ENCODE measurements at places on chromosomes 5 and 9.

DNA sequence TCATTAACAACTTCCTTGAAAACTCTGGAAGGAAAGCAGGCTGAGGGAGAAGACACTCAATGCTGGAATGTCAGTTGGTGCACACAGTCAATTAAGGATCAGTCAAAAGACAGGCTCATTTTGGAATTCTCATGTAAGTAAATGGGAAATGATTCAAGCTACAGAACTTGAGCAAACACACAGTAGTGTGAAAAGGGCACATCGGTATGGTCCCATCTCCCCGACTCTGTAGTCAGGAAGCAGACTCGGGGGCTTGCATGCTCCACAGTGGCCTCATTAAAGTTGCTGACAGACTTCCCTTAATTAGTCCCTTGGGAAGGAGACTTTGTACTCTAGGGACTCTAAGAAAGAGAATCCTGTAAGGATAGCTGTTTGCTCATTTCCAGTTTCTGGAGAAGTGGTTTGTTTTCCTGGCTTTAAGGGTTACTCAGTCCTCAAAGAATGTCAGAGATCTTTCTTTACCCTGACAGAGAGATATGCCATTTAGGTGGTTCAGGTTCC lies 339.2 kb downstream of the ADAMTS6 start:
- peak; percentile 13 for DNase-seq

DNA sequence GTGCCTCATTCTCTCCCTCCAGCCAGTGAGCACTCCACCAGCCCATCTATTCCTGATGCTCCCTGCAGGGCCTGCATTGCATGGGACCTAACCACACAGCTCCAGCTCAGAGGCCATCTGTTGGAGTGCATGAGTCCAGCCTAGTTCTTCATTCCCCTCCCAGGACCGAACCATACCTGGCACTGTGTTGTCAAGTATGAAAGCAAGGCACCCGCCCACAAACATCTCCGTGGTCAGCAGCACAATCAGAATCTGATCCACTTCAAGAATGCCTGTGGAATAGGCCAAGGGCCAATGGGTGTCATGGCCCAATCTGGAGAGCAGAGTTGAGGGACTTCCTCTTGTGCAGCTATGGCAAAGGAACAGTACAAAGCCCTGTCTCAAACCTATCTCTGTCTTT lies 5.9 kb downstream of the SLC23A1 start:
- no peak for DNase-seq

- DNase-seq: peak; percentile 5
These were observed 52.3 kb downstream of the SLF1 start for GRCh38 chr5:94670726-94671125.

DNA sequence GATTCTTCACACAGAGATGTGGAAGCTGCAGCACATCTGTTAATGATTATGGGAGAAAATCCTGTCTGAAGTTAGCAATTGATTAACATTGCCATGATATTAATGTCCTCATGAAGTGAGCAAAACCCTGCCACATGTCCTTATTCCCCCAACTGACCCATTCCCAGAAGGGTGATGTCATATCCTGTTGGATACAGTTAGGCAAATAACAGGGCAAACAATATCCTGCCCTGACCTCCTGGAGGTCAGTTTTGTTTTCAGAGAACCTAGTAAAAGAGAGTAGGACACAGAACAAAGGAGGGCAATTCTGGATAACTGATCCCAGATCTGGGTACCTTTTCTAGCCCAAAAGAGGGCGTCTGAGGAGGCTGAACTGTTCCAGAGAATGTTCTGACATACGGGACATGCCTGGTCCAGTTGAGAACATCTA lies 11.0 kb downstream of the ABLIM3 start:
- peak; percentile 50 for DNase-seq

GRCh38 chr9:123523001-123523400 lies 167.0 kb downstream of the CRB2 start:
- DNase-seq: peak; percentile 26
